WERI-Rb-1 (cell line): ENCODE measurements at places on chromosomes 12 and 14.

DNA sequence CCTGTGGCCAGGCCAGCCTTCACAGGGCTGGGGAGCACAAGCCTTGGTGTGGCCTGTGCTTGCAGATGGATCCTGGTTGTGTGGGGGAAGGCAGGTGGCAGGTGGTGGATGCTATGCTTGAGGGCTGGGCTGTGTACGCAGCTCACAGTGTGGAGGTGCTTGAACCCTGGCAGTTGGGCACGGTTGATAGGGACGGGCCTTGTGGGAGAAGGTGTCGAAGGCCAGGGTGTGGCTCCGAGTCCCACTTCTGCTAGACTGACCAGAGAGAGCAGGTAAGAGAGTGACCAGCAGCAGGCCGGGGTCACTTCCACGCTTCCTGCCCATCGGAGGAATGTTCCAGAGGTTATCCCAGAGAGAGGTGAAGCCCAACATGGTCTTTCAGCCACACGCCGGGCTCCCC, 85.5 kb downstream of the CACNA1C start:
- DNase-seq = no peak

DNA sequence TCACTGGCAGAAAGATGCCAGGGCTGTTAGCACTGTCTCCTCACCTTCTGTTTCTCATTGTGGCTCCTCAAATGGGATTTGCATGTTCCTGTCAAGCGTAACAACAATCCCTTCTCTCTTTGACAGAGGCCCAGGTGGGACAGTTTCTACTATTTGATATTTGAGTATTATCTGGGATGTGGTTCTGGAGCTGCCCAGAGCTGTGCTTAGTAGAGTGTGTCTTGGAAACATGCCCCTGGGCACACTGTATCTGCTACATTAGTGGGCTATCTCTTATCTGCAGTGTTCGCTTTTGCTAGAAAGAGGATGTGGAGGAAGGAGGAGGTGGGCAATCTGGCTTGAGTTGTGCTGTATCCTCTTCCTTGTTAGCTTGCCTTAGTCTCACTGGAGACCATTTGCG, 3.8 kb upstream of the ACADS start:
- DNase-seq = no peak

DNA sequence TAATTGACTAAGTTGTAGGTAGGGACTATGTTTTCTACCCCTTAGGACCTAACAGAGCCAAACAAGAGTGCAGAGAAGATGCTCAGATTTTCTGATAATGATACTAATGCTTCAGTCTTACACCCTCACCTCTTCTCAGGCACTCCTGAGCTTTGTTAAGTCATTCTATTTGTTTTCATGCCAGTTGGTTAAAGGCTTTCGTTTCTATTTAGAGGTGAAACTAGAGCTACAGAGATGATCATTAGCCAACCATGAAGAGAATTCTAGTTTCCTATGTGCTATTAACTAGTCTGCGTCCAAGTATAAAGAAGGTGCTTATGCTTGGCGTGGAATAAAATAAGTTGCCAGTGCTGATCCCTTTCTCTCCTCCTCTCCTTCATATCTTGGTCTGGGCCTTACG, 34.6 kb upstream of the PYGL start:
- DNase-seq = no peak

- no peak for DNase-seq
Measured at GRCh38 chr14:76962303-76962660, 66.2 kb downstream of the IRF2BPL start.

- no peak for DNase-seq
Measured at GRCh38 chr12:123713823-123714585, 1.9 kb downstream of the ATP6V0A2 start.

GRCh38 chr14:98323836-98324235, 948.2 kb downstream of the BCL11B start:
- DNase-seq = no peak

DNA sequence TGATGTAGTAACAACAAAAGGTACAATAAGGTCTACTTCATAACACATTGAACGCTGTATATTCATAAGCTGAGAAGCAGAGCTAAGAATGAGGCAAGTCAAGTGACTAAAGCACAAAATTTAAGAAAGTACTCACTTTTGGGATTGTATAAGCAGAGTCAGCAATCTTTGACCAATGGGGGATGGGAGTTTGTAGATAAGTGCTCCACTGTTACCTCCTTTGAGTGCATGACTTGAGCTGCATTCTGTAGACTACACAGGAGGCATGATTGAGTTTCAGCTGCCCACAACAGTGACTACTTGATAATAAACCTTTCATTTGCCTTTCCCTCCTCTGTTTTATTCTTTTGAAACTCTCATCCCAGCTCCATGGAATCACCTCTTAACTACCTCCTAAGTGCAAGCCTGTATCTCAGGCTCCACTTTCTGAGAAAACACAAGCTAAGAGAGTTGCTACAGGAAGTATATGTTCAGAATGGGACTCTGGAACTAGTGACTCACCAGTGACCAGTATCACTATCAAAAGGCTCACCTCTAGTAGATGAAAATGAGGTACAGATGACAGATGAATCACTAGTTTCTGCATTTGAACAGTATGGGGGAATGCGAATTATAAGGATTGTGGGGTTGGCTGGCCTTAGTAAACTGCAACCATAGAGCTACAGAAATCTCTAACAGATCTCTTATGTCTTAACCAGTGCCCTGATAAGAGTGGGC, 49.2 kb downstream of the SLC35F4 start:
- no peak for DNase-seq

- DNase-seq = no peak
Measured at GRCh38 chr14:44701563-44702263, 194.6 kb upstream of the FSCB start.

DNA sequence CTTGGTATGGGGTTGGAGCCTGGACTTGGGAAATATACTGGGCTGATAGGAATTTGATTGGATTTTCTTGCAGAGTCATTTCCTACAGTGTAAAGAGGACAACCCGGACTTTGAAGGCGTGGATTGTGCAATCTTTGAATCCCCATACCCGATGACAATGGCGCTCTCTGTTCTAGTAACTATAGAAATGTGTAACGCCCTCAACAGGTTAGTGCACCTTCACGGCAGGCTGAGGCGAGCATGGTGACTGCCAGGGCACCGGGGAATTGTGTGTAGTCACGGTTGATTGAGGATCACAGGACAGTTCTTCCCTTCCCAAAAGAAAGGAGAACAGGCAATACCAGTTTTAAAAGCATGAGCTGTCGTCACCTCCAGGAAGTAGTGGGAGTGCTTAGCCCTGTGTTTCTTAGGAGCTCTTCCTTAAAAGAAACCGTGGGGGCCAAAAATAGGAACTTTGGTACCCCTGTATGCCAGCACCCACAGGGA, 58.3 kb downstream of the ANAPC7 start:
- DNase-seq = no peak

DNA sequence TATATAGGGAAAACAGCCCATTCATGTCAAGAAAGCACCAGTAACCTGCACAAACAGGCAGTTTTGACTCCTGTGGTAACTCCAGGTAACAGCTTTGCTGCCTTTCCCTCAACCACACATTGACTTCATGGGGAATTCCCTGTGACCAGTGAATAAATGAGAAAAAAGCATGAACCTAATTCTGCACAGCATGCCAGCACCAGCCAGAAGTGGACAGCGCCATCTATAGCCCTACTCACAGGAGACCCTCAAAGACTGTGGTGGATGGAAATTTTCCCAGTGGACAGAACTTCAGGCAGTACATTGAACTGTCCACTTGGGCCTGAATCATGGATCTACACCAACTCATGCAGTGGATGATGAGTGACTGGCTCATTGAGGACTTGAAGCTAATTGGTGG, 152.1 kb downstream of the SLC8A3 start:
- peak; percentile 59 for DNase-seq

DNA sequence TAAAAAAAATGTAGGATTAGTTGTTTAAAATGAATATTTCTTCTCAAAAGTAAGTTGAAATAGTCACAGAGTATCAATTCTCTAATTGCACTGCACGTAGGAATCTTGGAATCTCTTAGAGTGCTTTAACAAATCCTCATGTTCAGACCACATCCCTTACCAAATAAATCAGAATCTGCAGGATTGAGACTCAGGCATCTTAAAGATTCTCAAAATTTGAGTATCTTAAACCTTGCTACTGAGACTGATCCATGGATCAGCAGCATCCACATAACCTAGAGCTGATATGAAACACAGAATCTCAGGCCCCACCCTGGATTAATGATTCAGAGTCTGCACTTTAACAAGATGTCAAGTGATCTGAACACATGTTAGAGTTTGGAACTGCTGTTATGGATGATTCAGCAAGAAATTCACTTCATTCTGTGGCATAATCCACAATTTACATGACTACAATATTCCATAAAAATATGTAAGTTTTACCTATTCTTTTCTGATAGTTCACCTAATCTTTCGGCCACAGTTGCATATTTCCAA, 58.7 kb downstream of the ADAMTS20 start:
- no peak for DNase-seq

DNA sequence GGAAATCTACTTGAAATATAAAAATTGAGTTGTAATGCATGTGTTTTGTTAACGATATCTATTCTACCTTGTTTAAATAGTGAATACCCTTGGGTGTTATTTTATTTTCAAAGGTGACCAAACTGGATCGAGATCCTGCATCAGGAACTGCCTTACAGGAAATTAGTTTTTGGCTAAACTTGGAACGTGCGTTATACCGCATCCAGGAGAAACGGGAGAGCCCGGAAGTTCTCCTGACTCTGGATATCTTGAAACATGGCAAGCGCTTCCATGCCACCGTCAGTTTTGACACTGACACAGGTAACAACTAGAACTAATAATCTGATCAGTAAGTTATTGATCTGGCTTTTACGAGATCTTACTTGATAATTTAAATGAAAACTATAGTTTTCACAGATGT, 15.9 kb downstream of the DYNC1H1 start:
- no peak for DNase-seq

- DNase-seq = peak; percentile 63
Measured at GRCh38 chr14:103189481-103190470, 66.5 kb downstream of the TNFAIP2 start.

DNA sequence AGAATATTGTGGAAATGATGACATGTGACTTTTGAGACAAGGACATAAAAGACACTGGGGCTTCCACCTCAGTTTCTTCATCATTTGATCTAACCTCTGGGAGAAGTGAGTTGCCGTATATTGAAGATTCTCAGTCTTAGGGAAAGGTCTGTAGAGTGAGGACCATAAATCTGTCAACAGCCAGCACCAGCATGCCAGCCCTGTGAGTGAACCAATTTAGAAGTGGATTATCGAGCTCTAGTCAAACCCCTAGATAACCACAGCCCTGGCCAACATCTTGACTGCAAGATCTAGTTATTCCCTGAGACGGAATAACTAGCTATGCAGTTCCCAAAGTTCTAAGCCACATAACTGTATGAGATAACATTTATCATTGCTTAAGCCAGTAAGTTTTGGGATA, 108.8 kb upstream of the PTPRR start:
- DNase-seq = peak; percentile 34

- no peak for DNase-seq
Measured at GRCh38 chr12:126451809-126452208, 1386.6 kb downstream of the AACS start.

GRCh38 chr14:90900476-90901083, 84.3 kb upstream of the TTC7B start:
- no peak for DNase-seq

DNA sequence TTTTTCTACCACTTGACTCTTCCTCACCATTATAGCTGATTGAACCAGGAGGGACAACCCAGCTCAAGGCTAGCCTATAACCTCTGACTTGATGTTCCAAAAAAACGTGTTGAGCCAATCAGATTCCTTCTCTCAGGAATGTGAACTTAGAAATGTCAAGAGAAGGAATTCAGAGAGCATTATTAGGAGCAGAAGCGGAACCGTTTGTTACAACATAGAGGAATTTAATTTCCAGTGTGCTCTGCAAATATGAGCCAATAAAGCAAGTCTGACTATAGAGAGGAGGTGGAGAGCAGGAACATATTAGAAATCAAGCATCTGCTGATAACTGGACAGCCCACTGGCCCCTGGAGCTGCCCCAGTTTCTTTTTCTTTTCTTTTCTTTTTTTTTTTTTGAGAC, 15.3 kb upstream of the PELI2 start:
- DNase-seq = no peak

- DNase-seq = no peak
Measured at GRCh38 chr12:98970210-98970609, 325.1 kb downstream of the APAF1 start.

GRCh38 chr14:77032844-77033621, 4.5 kb upstream of the IRF2BPL start:
- peak; percentile 95 for DNase-seq

GRCh38 chr14:51284241-51284640, 44.2 kb downstream of the TMX1 start:
- DNase-seq = no peak

- DNase-seq = no peak
Measured at GRCh38 chr12:55844961-55845360, 2.2 kb upstream of the MMP19 start.

- DNase-seq = no peak
Measured at GRCh38 chr14:84456946-84457345, 1073.0 kb upstream of the FLRT2 start.

DNA sequence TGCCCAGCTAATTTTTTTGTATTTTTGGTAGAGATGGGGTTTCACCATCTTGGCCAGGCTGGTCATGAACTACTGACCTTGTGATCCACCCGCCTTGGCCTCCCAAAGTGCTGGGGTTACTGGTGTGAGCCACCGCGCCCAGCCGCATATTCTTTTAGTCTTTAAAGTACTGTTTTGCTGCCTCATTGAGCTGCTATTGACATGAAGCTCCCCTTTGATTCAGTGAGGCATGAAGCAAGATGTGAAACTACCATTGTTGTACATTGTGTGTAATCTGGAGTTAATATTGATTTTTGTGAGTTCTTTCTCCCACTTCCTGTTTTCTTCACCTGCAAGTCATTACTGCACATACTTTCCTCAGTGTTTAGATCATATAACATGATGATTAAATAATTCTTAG, 80.8 kb downstream of the MNAT1 start:
- DNase-seq = no peak

GRCh38 chr12:57993834-57994233, 52.5 kb downstream of the ATP23 start:
- DNase-seq = no peak

GRCh38 chr12:130813436-130813835, 25.6 kb downstream of the STX2 start:
- DNase-seq = no peak

DNA sequence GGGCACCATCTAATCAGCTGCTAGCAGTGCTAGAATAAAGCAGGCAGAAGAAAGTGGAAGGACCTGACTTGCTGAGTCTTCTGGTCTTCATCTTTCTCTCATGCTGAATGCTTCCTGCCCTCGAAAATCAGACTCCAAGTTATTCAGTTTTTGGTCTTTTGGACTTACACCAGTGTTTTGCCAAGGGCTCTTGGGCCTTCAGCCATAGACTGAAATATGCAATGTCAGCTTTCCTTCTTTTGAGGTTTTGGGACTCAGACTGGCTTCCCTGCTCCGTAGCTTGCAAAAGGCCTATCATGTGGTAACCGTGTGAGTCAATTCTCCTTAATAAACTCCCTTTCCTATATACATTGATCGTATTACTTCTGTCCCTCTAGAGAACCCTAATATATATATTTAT, 159.3 kb downstream of the SLCO1B3 start:
- no peak for DNase-seq
